Mesenteric fat pad (tissue), 1 donor: ENCODE measurements at places on chromosomes 4 and X. TPM values are rescaled to one million over a fixed set of nuclear protein-coding genes. Genes with fewer than 3 reads are reported as not detected.

DNA sequence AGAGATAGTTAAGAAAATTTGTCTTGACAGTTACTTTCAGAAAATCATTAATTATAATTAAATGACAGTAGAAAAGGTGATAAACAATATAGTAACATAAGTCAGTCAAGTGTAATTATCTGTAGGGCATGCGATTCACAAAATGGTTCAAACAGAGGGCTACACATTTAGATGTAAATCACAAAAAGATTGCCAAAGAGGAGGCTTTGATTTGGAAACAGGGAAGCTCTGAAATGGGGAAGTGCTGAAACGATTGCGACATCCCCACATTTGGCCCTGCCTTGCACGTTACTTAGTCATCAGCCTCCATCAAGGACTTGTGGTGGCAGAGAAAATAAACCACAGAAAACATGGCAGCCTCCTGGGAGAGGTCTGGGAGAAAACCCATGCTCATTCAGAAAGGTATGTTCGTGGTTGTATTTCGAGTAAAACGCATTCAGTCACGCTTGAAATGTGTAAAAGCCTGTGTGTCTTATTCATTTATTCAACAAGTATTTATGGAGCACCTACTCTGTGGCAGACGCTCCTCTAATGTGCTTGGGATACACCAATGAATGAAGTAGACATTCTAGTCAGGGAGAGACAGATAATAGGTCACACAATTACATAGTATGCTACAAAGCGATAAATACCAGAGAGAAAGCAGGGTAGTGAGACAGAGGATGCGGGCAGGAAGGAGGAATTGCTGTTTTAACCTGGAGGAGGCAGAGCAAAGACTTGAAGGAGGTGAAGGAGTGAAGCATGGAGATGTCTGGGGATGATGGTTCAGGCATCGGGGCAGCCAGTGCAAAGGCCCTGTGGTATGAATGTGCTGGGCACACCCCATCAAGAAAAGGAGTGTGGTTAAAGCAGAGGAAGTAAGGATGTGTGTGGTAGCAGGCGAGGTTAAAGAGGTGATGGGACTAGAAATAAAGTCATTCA, 7.8 kb downstream of the RBM47 start:
- no peak for DNase-seq

DNA sequence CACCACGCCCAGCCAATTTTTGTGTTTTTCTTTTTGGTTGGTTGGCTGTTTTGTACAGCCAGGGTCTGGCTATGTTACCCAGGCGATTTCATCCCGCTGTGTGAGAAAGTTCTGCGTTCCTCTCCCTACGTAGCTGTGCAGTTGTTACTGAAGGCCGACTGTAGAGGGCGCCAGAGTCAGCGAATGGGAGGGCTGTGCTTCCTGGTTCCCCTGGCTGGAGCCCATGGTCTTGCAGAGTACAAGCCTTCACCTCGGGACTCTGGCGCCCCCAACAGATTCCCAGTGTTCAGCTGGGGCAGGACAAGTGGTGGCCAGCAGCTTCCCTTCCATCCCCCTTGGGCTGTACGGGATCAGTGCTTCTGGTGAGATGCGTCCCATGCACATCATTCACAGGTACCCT, 5.6 kb upstream of the CT45A1 start:
- DNase-seq, result no peak

DNA sequence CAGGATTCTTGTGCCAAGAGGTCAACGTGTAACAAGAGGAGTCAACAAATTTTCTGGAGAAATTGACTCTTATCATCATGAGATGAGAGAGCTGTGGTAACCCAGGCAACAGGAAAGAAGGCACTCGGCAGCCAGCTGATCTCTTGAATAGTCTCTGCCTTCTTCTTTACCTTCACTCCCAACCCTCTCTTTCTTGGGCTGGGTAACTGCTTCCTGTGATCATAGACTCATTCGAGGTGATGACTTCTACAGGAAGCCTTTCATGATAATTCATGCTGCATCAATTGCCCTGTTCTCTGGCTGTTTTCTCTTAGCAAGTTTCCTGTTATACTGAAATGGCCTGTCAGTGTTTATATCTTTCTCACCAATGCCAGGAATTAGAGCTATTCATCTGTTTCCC, 70.8 kb upstream of the FSTL5 start:
- no peak for DNase-seq

- no peak for DNase-seq
Observed at GRCh38 chr4:5638316-5638715, 70.0 kb downstream of the EVC2 start.

DNA sequence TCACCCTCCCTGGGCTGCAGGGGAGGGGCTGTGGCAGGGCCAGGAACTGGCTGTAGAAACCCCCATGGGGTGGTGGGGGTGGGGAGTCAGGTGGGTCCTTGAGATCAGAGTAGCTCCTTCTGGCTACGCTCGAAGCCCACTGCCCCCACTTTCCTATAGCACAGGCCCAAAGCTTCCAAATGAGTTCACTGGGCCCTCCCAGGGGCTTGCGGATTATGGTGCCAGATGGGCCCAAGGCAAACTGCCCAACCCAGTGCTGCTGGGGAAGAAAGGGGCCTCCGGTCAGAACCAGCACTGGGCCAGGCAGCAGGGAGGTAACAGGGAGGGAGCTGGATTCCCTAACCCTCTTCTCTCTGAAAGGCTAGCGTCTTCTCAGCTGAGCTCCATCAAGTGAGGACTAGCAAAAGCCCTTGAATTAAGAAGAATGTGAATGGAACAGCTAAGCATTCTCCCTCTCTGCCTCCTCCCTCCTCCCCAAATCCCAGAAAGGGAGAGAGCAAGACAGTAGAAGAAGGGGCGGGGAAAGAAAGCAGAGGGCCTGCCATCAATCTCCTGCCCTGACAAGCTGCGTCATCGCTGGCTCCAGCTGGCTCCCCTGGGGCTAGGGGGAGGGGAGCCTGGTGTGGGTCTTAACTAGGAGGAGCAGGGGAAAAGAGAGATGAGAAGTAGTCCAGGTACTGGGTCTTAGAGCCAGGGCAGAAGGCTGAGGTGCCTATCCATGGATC, 34.7 kb downstream of the FRMPD3 start:
- no peak for DNase-seq

DNA sequence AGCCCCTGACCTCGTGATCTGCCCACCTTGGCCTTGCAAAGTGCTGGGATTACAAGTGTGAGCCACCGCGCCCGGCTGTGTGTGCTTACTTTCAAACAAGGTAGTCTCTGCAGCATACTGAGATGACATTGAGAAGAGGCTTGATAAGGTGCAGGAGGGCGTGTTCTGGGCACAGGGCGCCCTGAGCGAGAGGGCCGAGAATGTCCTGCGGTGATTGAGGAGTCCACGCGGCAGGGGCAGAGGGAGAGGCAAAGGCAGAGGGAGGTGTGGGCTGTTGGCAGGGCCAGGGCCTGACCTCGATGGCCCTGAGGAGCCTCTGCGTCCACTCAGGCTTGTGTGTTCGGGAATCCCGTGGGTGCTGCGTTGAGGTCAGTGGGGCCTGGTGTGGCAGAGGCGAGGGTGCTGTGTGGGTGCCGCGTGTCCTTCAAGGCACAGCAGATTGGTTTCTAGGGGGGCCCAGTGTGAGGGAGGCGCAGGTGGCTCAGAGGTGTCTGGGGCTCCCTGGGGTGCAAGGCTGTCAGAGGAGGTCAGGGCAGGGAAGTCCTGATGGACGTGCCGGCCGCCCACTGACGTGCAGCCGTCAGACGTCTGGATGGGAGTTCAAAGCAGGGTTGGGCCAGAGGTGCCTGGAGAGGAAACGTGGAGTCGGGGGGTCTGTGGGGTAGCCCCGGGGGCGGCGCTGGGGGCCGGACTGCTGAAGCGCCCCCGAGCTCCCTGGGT, 12.1 kb downstream of the PCGF3 start:
- DNase-seq, result no peak

DNA sequence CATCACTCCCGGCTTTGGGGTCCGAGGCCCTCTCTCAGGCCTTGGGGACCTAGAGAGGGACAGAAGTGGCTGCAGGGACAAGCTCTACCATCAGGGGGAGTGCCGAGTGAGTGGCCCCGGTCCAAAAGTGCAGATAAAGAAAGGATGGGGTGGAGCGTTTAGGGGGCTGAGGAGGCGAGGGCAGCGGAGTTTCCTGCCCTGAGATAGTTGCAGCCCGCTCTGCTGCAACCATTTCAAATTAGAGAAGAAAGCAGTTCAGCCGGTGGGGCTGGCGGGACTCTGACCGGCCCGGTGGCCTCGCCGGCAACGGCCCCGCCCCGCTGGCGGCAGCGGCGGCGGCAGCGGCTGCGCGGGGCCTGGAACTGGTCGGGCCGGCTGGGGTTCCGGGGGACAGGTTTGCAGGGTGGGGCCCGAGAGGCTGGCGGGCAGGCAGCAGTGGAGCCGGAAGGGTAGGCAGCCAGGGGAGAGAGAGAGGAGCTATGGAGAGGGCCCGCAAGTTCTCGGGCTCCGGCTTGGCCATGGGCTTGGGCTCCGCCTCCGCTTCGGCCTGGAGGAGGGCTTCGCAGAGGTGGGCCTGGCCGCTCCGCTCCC, 7.6 kb downstream of the DLG3 start:
- no peak for DNase-seq

HDX gene
- total RNA-seq, result 5.8 TPM

SLC38A5 gene
- total RNA-seq, result 4.4 TPM
